ENCODE measurements at places on chromosomes 11 and 22.
A peak's percentile ranks its signal among the peaks of the same experiment; 100 is the strongest.

GRCh38 chr11:60977224-60977623 is 5.7 kb downstream of the CD6 start:
- no peak for DNase-seq

- no peak for DNase-seq
Measured at GRCh38 chr11:79021601-79022000, 419.2 kb downstream of the TENM4 start.

- peak; percentile 21 for DNase-seq
Measured at GRCh38 chr11:95625164-95625900, 164.2 kb downstream of the FAM76B start.

- no peak for DNase-seq
Measured at GRCh38 chr11:122742301-122743018, 86.9 kb downstream of the UBASH3B start.

- DNase-seq = peak; percentile 62
Measured at GRCh38 chr22:30425616-30426387, at the start of gene MTFP1. MTFP1 (plus strand) TSS chr22:30425768; CDS start chr22:30425880, 112 bp downstream.

GRCh38 chr11:120709808-120710207 is 198.3 kb downstream of the GRIK4 start:
- DNase-seq = no peak

DNA sequence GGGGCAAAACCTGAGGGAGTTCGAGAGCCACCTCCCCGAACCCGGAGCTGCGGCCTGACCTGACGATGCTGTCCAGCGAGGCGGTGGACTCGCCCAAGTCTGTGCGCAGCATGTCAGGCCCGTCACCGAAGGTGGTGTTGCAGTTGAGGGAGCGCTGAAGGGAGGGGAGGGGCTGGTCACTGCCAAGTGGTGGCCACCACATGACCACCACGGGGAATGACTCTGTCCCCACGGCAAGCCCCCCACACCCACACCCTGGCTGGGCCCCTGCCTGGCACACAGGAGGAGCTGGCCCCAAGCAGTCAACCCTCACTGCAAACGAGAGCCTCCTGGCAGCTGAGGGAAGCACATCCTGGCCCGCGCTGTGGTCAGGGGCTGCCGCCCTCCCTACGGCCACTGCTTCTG is 30.8 kb downstream of the TRMU start:
- DNase-seq = no peak

- DNase-seq = no peak
Measured at GRCh38 chr22:45223304-45224117, 17.2 kb downstream of the KIAA0930 start.

DNA sequence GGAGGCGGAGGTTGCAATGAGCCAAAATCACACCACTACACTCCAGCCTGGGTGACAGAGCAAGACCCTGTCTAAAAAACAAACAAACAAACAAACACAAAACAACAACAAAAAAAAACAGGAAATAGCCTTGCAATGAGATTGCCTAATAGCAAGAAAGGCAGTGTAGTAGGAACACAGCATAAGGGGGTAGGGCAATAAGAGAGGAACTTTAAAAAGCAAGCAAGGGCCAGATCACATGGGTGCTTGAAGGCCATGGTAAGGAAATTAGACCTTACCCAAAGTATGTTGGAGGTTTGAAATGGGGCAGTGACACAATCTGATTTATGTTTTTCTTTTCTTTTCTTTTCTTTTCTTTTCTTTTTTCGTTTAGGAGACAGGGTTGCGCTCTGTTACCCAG is 34.7 kb upstream of the NRIP3 start:
- no peak for DNase-seq

- DNase-seq = no peak
Measured at GRCh38 chr11:33734441-33735270, 1.6 kb downstream of the CD59 start.

GRCh38 chr22:37403267-37403960 is 23.9 kb downstream of the ELFN2 start:
- no peak for DNase-seq

GRCh38 chr11:64877390-64878222 is 815 bp downstream of the EHD1 start:
- DNase-seq = no peak

GRCh38 chr11:117657794-117658193 is 139.2 kb downstream of the DSCAML1 start:
- DNase-seq = no peak

DNA sequence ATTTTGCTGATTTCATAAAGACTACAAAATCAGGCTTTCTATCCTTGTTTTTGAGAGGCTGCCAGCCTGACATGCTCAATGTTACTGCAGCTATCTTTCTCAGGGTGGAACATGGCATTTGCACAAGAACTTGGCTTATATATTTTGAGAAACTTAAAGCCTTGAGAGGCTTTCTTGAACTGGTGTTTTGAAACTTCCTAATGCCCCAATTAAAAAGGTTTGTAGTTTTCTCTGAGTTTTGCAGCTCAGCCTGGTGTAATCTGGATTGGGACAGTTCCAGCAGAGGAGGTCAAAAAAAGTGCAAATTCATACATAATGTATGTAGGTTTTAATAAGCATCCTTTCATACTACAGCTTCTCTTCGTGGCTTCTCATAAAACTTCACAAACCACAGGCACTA is 223.4 kb downstream of the FAM76B start:
- DNase-seq = no peak

DNA sequence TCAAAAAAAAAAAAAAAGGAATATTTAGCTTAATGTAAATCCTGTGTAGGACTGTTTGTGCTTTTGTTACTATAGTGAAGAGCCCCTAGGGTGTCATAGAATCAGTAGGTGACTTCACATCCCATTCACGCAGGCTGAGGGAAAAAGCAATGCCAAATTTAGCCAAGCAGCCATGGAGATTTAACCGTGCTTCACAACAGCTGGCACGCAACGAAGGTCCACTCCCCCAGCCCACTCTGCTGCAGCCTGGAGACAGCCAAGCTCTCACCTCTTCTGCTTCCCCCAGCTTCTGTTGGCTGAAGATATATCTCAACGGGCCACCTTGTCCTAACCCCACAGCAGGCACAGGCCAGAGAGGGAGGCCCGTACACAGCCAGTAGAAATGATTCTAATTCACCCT is 78.8 kb upstream of the BID start:
- no peak for DNase-seq

DNA sequence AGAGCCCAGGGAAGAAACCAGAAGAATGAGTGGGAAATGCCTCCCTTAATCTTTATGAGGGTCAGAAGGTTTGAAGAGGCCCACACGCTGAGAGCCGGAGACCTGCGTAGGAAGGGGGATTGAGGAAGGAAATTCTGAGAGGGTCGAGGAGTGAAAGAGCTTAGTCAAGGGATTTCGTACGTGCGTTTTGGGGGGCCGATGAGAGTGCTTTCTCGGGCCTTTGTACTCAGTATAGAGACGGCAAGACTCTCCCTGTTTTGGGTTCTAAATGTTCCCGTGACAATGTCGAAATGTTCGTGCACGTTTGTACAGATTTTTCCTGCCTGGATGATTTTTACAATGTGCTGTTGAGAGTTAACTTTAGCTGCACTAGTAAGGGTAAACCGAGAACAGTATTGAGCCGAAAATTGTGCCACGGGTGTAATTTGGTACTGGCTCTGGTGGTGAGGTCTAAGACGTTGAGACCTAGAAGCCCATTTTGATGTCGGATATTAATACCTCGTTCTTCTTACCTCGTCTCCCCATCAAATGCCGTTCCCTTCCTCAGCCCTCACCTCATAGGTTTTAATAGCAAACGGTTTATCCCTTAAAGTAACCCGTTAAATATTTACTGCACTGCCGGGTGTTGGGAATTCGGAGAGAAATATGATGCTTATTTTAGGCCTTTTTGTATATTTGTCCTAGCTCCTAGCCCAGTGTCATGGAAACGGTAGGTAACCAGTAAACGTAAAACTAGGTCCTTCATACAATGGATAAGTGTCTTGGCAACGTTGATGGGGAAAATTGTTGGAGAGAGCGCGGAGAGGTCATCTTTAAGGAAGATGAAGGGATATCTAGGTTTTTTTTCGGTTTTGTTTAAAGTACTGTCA is 734 bp downstream of the C11orf58 start:
- DNase-seq = no peak

DNA sequence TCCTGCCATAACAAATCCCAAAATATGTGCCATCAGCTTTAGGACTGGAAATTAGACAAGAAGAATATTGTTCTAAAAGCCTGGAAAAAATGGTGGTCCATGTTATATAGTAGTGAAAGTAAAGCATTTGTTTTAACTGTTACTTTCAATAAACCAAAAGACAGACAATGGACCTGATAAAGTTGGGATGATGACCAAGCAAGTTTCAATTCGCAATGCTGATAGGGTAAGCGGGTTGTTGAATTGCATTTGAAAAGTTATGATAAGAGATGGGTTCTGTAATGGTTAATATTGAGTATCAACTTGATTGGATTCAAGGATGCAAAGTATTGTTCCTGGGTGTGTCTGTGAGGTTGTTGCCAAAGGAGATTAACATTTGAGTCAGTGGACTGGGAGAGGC is 131.9 kb upstream of the ZC3H12C start:
- no peak for DNase-seq

GRCh38 chr11:74775762-74776161 is 27.1 kb downstream of the RNF169 start:
- DNase-seq = no peak

DNA sequence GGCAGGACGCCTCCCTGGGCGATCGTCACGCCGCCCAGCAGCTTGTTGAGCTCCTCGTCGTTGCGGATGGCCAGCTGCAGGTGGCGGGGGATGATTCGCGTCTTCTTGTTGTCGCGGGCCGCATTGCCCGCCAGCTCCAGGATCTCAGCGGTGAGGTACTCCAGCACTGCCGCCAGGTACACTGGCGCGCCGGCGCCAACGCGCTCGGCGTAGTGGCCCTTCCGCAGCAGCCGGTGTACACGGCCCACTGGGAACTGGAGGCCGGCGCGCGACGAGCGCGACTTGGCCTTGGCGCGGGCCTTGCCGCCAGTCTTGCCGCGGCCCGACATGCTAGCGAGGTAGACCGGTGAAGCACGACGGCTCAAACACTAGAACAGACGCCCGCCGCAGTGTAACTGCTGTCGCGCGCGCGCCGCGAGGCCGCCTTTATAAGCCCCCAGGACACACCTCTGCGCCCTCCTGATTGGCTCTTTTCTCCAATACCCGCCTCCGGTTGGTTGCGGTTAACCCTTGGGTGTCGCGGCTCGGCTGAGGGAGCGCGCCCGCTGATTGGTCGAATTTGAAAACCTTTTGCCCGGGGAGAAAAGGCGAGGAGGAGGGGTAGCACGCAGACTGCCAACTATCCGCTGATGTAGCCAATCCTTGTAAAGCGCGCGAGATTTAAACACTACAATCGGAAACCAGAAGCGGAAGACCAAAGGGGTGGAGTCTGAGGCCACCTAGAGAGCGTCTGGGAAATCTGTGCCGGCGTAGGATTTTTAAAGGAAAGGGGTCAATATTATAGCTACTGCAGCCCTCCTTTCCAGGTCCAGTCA is 6.4 kb downstream of the DPAGT1 start:
- DNase-seq = peak; percentile 98

GRCh38 chr11:110447897-110448745 is 18.4 kb downstream of the FDX1 start:
- DNase-seq = no peak

DNA sequence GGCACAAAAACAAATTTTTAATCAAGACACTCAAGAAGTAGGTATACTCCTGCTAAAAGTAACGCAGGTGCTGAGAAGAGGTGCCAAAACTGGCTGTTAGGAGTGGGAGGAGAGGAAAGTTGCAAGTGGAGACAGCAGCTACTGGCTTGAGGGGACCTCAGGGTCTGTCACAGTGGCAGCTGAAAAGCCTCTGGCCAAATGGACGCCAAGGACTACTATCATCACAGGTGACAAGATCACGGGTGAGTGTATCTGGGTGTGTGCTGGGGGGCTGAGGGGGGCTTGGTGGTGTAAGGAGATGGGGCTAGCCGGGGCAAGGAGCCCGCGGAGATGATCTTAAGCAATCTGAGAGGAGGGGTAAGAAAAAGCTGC is 687 bp downstream of the ZNF202 start:
- no peak for DNase-seq

GRCh38 chr11:105603156-105603555 is 6.7 kb upstream of the GRIA4 start:
- DNase-seq = no peak

GRCh38 chr11:95074792-95075563 is 8.3 kb downstream of the SRSF8 start:
- DNase-seq = no peak

DNA sequence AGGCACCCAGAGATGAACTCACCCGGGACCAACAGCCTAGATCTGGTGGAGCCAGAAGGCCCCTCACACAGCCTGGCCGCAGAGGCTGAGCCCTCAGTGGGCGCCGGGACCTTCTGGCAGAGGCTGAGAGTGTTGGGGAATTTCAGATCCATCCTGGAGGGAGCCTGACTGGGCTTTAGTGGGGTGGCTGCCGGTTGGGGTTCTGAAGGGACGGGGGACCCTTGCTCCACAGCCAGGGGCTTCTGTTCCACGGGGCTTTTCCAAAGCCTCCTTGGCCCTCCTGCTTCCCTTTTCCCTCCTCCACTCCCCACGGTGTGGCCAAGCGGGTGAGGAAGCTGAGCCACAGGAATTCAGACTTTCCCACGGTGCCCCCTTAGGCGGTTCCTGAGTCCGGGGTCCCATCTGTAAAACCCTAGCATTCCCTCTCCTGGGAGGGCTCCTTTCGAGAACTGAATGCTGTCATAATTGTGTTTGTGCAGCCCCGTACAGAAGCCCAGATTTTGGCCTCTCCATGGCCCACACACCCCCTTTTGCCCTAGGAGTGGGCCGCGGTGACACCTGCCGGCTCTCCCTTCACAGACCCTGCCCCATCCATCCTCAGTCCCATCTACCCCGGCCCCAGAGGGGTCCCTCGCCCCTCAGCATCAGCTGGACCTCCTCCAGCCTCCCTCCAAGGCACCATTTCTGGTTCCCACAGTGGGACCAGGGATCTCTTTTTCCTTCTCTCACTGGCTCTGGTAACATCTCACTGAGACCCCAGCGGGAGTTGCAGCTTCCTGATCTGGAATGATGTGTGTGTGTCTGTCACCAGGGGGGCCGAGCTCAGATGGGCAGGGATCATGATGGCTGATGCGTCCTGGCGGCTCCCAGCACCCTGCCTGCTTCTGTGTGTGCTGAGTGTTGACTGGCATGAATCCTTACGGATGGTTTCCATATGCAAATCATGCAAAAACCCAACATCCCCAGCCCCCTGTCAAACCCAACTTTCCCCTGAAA is 1048.4 kb downstream of the TBC1D22A start:
- no peak for DNase-seq

DNA sequence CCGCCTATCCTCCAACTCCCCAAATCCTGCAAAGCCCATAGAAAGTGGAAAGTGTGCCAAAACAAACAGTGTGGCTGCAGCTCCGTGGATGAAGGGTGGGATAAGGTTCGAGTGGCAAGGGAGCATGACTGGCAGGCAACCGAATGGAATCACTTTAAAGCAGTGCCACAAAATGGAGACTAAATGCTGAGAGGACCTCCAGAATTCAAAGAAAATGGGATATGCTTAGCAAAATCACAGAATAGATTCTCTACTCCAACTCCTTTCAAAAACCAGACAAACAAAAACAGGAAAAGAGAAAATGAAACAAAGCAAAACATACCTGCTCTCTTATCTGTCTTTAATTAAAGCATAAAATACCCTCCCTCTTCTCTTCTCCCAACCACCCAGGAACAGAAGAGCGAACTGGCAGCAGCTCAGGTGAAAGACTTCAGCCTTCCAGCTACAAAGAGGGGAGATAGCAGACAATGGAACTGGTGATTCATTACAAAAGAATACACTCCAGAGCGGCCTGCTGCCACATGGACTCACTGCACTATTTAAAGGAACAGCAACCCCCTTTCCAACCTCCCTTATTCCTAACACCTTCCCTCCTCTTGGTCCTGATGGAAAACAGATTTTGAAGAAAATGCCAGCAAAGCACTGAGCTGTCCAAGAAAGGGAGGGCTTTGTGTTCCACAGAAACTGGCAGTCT is 118.5 kb downstream of the APOL5 start:
- no peak for DNase-seq

- DNase-seq = no peak
Measured at GRCh38 chr22:27133681-27134314, 476.4 kb downstream of the MIAT start.
